ENCODE measurements at places on chromosomes 16 and 17.

- no peak for DNase-seq
Observed at GRCh38 chr17:62092784-62093183, 27.7 kb upstream of the MED13 start.

DNA sequence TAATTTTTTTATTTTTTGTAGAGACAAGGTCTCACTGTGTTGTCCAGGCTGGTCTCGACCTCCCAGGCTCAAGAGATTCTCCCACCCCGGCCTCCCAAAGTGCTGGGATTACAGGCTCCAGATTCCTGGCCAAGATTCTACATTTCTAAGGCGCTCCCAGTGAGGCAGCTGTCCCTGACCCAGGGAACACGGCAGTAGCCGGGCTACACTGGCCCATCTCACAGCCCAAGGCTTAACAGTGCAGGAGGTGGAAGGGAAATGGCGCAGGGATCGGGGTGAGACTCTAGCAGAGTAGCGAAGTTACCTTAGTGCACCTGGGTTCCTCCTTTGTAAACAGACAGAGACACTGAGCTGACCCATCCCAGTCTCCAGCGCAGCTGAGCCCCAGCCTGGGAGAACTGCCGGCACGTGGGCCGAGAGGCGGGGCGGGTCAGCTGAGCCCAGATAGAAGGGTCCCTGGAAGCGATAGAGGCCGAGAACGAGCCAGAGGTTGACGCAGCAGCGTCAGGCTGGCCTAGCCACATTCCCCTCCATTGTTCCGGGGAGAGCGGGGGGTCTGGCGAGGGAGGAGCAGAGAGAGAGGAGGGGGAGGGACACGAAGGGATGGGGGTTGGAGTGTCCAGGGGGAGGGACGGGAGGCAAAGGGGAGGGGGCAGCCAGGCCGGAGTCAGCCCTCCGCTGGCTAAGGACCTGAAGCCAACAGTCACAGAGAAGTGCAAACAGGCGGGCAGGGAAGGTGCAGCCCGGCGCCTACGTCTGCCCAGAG is 2.5 kb downstream of the CARHSP1 start:
- DNase-seq, result no peak

DNA sequence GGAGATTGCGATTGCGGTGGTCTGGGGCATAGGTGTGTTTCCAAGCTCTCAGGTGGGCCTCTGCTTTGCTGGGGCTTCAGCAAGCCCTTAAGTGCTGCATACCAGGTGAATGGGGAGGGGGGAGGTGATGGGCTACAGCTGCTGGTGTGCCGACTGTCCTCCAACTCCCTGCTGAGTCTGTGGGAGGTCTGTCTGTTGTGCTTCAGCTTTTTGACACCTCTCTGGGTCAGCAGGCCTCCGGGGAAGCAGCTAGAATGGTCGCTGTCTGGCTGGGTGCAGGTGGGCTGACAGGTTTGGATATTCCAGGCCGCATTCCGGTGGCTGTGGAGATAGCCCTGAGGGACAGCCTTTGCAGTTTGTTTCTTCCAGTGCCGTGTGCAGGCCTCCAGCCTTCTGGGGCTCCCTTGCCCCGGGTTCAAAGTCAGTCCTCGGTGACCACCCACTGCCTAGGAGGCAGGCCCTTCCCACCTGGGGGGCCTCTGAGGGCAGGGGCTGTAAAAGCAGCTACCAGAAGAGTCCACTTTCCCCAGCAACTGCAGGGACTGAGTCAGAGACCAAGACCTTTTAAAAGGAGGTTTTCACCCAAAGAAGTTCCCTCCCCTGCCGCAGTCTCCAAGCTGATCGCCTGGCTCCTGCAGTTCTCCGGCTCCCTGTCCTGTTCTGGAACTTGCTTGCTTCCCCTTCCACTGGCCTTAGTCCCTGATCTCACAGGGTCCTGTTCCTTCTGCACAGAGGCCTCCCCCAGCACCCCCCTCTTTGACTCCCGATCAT is 2.0 kb upstream of the TTYH2 start:
- no peak for DNase-seq

- DNase-seq, result no peak
Observed at GRCh38 chr17:40937384-40937819, at the start of gene KRT23. Gene KRT23, minus strand, starts transcription at chr17:40937646. Its CDS starts 1,043 bp downstream, at chr17:40936603.

GRCh38 chr16:58128711-58129096 is 477 bp downstream of the CFAP20 start:
- DNase-seq, result no peak

DNA sequence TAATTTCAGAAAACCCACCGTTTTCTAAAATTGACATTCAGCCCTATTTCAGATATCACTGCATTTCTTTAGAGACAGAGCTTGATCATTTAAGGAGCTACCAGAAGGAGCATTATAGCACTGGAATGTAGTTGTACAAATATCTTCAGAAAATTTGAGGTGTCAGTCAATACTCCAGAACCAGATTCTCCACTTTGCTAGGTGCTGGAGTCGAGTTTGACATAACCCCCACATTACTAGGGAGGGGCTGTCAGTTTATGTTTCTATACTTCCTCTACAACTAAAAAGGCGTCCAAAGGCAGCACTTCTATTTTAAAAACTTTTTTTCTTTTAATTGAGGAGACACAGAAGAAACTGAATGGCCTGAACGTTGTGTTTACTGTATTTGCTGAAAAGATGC is 892 bp upstream of the KIAA0513 start:
- DNase-seq, result no peak

DNA sequence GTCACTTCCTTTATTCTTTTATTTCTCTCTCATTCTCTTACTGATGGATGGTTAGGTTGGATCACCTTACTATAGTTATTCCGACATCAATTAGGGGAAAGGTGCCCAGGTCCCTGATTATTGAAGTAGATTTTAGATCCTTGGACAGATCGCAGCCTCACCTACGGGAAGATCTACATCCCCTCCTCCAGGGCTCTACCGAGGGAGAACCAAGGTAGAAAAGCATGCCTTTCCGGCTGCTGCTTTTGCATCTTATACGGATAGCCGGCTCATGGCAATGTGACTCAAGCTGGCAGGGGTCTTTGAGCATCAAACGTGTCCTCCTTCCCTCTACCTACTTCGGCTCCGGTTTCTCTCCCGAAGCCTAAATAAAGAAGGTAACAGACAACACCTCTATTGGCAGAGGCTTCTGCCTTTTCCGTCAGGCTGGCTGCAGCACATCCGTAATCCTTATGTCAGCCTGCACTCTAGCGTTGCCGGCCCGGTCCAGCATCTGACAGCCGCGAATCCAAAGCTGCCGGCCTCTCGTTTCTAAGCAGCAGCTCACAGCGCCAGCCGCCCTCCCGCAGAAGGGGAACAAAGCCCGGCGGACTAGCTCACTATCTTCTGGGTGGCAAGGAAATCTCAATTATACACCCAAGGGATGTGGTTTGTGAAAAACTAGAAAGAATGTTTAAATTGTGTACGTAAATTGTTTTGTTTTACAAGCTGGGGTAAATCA is 46.9 kb downstream of the IRX6 start:
- no peak for DNase-seq

DNA sequence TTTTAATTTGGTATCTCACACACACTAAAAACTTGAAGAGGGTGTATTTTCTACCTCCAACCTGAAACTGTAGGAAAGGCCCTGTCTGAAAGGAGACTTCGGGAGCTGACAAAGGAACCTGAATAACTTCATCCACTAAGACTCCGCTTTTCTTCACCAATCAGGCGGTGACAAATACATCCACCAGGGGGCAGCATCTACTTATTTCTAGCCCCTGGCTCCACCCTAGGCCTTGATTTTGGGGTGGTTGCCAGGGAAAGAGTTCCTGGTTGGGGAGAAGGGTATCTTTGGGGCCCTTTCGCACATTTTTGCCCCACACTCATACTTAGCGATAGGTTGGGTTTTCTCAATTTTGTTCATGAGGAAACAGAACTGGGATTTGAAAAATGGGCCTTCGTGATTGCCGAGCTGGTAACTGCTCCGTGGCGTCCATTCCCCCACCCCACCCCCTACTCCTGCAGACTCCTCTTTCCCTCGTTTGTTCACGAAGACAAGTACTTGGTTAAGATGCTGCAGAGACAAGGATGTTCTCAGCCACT is 4.8 kb upstream of the ARL4D start:
- DNase-seq, result peak; percentile 78

- no peak for DNase-seq
Observed at GRCh38 chr16:2151188-2152091, 3.0 kb downstream of the RAB26 start.
